Left hindlimb (tissue), 1 donor: ENCODE measurements at places on chromosomes 2 and 18.

DNA sequence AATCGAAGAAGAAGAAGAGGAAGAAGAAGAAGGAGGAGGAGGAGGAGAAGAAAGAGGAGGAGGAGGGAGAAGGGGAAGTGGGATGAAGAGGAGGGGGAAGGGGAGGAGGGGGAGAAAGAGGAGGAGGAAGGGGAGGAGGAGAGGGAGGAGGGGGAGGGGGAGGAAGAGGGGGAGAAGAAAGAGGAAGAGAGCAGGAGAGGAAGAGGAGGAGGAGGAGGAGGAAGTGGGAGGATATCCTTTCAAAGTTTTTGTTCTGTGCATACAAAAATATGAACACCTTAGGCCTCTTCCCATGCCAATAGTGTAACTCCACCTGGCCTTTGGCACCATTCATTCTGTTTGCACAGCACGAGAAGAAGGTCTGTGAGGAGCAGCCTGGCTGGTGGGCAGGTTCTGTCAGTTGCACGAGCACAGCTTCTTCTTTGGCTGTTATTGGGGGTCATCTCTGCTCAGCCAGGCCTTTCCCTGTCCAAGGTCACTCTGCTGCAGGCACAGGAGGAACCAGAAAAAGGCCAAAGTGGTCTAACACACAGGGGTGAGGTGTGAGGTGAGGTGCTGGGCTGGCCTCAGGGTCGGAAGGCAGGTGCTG, 25.8 kb upstream of the PLB1 start:
- DNase-seq, result no peak

GRCh38 chr18:24786027-24786426, 325.6 kb downstream of the HRH4 start:
- no peak for DNase-seq

DNA sequence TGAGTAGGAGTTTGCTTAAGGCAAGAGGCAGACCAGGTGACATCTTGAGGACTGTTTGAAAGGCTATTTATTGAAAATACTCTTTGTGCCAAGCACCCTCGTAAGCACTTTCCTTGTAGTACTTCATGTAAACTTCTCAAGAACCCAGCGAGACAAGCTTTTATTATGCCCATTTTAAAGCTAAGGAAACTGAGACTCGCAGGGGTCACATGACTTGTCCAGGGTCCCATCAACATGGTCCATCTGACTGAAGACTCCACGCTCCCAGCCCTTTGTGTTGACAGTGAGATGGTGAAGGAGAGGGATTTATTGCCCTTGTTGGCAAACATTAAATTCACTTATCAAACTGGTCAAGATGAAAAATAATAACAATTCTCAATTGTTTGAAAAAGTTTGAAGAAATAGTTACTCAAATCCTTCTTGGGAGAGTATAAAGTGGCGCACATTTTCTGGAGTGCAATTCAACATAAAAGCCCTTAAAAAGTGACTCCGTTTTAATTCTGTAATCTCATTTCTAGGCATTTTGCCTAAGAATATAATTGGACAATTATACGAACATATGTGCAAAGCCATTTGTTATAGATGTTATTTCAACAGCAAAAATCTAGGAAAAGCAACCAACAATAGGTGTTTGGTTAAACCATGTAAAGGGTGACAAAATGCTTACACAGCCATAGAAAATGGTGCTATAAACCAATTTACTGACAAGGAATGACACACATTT, 270.5 kb upstream of the NCKAP5 start:
- DNase-seq, result no peak

GRCh38 chr2:162074928-162075688, 1.1 kb upstream of the DPP4 start:
- no peak for DNase-seq

GRCh38 chr2:234739061-234739460, 212.8 kb upstream of the SH3BP4 start:
- DNase-seq, result no peak

DNA sequence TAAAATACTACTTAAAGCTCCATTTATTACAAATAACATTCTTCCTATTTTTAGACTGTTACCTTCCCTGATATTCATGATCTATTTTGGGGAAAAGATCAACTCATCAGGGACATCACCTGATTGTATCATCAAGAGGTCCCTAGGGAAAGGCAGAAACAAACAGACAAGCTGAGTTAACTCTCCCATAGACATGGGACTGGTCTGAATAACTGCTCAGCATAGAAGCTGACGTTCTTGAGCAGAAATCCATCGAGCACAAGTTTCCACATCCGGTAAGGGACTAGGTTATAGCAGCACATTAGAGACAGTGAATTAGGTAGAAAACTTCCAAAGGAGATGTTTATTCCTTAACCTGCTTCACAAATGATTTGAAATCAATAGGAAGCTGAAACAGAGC, 1100.4 kb upstream of the SLC39A10 start:
- no peak for DNase-seq

DNA sequence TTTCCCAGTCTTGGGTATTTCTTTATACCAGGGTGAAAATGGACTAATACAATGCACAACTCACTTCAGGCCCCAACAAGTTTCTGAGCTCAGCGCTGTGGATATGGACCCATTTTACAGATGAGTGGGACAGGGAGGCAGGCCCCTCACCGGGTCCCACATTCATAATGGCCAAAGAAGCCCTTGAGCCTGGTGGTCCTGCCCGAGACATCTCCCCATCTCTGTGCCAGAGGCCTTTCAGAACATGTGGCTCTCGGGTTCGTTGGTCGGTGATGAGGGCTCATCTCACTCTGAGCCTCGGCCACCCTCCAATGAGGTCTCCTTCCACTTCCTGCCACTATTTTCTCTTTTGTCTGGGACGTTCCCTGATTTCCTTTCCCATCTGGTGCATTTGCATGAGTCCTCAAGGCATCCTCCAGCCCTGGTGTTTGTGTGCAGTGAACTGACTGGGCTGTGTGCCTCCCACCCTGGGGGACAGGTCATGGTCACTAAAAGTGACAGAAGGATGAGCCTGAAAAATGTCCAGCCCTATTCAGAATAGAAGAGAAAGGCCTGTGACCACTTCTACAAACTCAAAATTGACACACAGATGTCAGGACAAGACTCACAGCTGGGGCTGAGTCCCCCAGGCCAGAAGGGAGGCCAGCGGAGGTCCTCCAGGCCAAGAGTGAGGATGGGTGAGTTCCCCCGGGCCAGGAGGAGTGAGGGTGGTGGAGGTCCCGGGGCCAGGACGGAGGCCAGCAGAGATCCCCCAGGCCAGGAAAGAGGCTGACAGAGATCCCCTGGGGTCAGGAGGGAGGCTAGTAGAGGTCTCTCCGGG, 134.5 kb downstream of the PTGR3 start:
- no peak for DNase-seq

- no peak for DNase-seq
Observed at GRCh38 chr2:168157926-168158325, 89.5 kb downstream of the STK39 start.

- DNase-seq, result peak; percentile 56
Observed at GRCh38 chr18:11148680-11149440, 509 bp downstream of the PIEZO2 start.

DNA sequence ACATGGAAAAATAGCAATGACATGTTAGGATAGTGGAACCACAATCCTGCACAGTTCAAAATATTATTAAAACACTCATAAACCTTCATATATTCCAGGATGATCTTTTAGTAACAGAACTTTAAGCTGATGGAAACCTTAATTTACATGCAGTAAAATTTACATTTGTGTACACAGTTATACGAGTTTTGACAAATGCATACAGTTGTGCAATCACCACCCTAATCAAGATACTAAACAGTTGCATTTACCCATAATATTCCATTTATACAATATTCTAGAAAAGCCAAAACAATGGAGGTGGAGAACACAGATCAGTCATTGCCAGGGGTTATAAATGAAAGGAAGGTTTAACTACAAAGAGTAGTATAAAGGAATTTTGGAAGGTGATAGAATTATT, 117.6 kb downstream of the EXOC6B start:
- no peak for DNase-seq

DNA sequence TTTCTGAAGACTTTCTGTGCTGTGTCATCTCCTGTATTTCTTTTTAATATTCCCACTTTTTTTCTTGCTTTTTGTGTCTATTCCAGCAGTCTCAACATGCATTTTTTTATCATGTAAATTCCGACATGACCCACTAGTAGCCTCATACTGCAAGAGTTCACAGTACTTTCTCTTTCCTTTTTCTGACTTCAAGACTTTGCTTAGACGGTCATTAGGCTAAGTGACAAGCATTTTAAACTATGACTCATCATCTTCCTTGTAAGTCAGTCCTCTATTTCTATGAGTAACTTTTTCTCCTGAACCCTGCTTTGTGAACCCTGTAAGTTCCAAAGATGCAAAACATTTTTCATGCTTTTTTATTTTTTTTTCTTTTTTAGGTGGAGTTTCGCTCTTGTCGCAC, 381.2 kb downstream of the TXNL1 start:
- no peak for DNase-seq

- DNase-seq, result no peak
Observed at GRCh38 chr2:129865976-129866375, 113.5 kb upstream of the RAB6C start.
